ENCODE measurements at places on chromosomes 11 and 22.

DNA sequence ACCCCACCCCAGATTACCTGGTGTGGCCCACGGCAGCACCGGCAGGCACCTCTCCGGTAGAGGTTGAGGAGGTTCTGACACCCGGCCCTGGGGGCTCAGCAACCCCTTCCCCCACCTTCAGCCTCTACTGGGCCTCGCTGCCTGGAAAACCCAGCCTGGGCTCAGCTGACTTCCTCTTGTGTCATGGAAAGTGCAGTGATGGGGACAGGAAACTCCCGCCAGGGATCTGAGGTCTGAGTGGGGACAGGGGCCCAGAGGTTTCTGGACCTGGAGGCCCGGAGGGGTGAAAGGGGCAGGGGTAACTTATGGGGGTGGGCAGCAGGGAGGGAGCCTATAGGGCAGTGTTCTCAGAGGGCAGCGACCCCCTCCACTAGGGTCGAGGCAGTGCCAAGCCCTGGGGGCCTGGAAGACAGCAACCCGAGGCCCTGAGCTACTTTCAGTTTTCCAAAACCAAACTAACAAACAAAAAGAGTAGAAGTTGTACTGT lies 10.0 kb upstream of the CD5 start:
- DNase-seq, result no peak

- no peak for DNase-seq
Measured at GRCh38 chr22:24185501-24186351, 4.4 kb downstream of the SUSD2 start.

GRCh38 chr11:10809373-10810160 lies 841 bp upstream of the EIF4G2 start:
- DNase-seq, result peak; percentile 34

GRCh38 chr11:79594834-79595233 lies 154.0 kb upstream of the TENM4 start:
- DNase-seq, result no peak

DNA sequence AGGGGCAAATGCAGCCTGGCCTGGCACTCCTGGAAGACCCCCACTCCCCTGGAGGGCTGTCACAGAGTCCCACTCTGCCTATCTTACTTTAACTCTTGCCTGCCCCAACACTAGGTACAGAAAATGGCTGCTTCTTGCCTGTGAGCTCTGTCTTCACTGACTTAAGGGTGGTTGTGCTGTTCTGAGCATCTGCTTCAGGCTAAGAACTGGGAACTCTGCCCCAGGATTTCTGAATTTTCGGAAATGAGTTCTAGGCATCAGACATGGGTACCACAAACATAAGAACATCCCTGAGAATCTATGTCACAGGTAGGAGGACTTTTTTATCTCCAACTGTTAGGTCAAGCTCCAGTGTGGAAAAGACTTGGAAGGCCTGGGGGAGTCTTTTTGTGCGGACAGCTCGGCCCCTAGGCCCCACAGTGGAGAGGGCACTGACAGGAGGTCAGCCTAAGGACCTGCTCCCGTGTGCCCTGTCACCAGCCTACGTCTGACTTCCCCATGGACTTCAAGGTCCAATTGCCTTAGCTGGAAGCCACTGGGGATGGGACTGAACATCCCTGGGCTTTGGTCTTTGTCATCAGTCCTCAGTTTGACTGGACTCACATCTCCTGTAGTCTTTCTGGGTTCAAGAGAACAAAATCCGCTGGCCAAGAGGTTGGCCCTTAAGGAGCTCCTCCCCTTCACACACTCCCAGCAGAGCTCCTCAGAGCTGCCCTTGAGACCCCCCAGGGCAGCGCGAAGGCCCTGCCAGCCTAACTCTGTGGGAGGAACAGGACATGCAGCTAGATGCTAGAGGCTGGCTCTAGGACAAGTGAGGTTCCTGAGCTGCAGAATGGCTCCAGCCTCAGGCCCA lies 31.9 kb downstream of the PPP2R1B start:
- DNase-seq, result no peak

DNA sequence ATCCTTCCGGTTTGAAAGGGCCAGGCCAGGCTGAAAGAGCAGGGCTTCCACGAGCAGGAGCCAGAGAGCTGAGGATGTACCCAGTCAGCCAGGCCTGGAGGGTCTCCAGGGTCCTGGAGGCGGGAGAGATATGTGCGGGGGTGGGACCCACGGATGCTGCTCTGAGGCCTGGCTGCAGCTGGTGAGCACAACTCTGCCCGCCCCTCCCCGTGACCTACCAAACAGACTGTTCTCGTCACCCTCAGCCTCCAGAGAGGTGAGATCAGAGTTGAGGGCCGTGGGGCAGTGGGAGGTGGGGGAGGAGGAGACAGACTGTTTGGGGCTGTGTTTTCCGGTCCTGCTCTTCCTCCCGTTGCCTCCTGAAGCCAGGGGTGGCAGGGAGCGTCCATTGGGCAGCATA lies 42.2 kb downstream of the TRIOBP start:
- no peak for DNase-seq

DNA sequence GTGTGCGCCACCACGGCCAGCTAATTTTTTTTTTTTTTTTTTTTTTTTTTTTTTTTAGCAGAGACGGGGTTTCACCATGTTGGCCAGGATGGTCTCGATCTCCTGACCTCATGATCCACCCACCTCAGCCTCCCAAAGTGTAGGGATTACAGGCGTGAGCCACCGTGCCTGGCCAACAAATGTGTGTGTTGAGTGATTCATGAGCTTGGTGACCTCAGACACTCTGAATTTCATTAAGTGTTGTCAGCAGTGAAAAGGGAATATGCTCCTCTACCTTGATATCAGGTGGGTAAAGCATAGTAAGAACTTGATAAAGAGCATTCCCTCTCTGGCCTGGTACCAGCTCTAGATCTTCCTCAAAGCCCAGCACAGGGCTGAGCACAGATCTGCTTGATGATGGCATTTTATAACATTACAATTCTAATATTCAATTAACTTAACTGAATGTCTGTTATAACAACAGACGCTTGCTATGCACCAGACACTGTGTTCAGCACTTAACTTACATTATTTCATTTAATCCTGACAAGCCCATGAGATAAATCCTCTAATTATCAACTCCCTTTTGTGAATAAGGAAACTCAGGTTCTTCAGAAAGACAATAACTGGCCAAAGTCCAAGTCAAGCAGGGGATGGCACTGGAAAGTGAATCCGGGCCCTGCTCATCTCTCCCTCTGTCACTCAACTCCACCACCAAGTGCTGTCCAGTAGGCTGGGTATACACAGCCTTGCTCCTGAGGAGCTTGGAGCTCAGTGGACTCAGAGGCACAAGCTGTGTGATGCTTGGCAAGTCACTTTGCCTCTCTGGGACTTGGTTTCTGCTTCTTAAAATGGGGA lies 13.0 kb downstream of the TBC1D10A start:
- DNase-seq, result no peak

- no peak for DNase-seq
Measured at GRCh38 chr11:22677153-22677903, 10.9 kb downstream of the GAS2 start.

- no peak for DNase-seq
Measured at GRCh38 chr22:23467721-23468294, 112.3 kb downstream of the IGLL1 start.

DNA sequence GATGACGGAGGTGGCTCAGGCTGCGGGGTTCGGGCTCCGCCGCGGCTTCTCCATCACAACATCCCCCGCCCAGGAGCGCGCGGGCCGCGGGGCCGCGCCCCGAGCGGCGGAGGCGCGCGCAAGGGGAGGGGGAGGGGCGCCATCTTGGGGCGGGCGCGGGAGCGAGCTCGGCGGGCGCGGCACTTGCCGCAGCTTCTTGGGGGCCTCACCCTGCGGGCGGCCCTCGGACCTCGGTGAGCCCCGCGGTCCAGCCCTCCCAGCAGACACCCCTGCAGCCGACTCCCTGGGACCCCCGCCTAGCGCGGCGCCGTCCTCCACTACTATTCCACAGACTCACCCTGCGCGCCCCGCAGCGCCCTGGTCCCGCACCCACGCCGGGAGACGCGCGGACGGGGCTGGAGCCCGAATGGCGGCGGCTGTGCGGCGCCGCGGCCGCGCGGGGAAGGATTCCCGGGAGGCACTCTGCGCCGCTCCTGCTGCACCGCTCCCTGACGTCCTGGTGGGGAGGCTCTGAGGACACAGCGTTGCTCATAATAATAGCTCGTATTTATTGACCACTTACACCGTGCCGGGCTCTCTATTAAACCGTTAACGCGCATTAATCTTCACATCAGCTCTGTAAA lies at the start of gene APBB1:
Gene APBB1, minus strand, starts transcription at position 86 of the 623 bp plus-strand sequence. CDS start 7,747 bp downstream, outside the sequence.
- DNase-seq, result peak; percentile 68

DNA sequence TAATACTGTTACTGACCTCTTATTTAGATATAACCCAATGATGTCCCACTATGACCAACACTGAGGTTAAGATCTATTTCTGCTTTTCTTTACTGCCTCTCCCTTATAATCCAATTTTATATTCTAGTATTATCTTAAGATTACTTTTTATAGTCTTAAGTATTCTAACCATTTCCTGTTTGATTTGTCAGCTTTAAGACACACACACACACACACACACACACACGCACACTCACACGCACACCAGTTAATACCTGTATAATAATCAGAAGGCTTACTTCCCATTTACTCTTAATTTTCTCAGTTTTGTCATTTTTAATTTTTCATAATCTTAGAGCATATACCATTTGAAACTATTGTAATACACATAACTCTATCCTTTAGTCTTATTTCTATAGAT lies 226.0 kb upstream of the C11orf87 start:
- no peak for DNase-seq

- no peak for DNase-seq
Measured at GRCh38 chr11:75919525-75919924, 104.5 kb downstream of the UVRAG start.

GRCh38 chr11:60925868-60926267 lies 1.6 kb downstream of the TMEM132A start:
- no peak for DNase-seq

DNA sequence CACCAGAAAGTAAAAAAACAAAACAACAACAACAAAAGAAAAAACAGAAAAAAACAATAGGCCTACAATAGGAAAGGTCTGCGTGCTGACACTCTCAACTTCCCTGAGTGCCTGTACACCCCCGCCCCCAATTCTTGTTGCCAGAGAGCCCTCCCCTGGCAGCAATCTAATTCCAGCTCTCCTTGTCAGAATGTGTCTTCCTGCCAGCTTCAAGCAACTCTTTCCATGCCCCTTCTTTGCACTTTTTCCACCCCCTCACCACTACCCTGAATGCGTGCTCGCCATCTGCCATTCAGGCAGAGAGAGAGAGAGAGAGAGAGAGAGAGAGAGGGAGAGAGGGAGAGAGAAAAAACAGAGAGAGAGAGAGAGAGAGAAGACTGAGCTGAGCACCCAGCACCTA lies 245.0 kb downstream of the KIRREL3 start:
- DNase-seq, result no peak

- no peak for DNase-seq
Measured at GRCh38 chr11:114192841-114193389, 103.3 kb upstream of the NNMT start.

DNA sequence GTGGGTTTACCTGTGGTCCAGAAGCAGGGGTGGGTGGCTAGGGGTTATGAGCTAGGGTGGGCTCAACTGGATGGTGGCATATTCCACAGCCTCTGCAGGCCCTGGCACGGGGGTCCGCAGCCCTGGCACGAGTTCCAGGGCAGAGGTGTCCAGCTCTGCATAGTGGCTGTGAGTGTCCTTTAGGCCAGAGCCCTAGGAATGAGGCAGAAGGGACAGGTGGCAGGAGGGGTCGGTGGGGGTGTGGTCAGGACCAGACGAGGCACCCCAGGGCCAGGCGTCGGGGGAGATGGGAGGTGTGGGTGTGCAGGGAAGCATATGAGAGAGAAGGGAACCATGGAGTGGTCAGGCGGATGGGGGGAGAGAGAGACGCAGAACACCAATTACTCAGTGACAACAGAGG lies 99.9 kb downstream of the NECTIN1 start:
- DNase-seq, result no peak

DNA sequence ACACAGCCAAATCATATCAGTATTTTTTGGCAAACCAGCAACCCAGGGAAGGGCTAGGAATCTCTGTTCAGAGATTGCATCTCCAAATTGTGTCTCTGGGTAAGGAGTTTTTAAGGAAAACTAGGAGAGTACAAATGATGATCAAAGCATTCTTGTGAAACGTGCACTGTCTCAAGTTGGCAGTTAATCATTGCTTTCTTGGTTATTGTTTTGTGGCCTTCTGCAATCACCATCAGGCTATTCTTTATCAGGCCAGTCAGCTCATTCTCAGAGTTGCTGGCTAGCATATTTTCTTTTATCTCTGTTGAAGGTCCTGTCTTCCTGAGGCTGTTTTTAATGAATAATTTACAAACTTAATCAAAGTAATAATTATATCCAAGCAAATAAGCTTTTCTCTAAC lies 129.1 kb upstream of the CCDC179 start:
- no peak for DNase-seq

DNA sequence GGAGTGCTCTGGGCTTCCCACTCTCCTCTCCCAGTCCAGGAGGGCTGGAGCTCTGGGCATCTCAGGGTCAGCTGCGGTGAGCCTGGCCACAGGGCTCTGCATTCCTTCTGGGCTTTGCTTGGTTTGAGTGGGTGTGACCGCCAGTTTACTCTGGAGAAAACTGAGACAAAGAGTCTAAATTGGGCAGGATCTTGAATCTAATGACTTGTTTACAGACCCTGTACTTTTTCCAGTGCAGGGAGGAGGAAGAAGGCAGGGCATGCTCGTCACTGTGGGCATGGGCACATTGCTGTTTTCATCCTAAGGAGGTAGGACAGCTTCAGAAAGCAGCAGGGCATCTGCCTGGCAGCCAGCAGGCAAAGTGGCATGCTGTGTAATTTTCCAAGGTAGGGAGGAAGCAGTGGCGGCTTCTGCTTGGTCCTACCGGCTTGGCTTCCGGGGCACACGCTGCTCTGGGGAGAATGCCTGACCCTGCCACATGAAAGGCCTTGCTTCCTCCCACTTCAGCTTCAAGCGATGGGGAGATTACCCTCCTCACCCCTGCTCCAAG lies 22.9 kb downstream of the FLI1 start:
- no peak for DNase-seq

DNA sequence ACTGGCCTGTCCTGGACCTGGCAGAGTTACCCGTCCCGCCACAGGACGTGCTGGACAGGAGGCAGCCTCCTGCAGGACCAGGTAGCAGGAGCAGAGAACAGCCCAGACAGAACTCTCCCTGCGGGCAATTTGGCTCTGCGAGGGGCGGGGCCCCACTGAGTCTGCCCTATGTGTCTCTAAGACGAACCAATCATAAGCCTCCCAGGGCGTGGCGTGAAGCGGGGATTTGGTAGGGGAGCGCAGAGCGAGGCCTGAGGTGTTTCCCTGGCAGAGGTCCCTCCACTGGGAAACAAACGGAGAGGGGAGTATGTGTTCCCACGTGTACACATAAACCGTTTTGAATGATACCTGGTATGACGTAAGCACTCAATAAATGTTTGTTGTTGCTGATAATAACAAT lies 7.4 kb downstream of the CD82 start:
- DNase-seq, result no peak

GRCh38 chr11:48044577-48044976 lies 64.2 kb downstream of the PTPRJ start:
- DNase-seq, result no peak

DNA sequence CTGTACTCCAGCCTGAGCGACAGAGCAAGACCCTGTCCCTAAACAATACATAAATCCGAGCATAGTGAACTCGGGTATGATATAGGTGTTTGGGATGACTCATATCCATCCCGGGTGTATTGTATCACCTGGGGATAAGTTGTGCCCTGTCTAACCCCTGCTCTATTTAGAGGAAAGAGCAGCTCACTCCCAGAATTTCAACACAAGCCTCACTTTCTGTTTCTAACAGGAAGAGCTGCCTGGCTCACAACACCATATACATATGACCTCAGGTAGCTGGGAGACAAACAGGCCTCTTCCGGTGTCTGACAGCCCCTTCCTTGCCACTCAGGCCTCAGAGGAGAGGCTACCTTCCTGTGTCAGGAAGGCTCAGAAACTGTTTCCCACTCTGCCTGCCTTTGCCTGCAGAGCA lies 9.9 kb upstream of the MICALL1 start:
- no peak for DNase-seq

Measured in HTR-8/SVneo (cell line).